A673 (cell line): ENCODE measurements at places on chromosomes 2 and 18.

- no peak for DNase-seq
Observed at GRCh38 chr2:187075199-187075635, 226.2 kb upstream of the ZSWIM2 start.

DNA sequence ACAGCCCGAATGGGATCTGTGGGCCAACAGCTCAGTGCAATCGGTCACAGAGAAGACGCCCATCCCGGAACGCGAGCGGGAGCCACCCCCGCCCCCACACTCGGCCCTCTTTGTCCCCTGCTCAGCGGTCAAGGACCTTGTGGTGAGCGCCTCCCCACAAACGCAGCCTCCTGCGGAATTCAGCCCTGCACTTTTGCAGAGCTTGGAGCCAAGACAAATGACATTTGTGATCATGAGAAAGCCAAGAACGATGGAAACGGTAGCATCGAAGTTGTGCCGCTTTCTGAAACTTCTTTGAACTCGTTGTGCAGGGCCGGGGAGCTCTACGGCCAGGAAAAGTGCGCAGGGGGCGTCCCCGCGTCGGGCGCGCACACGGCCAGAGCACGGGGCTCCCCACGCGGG lies 6.7 kb upstream of the SALL3 start:
- DNase-seq: no peak

GRCh38 chr2:179250848-179251504 lies 13.7 kb downstream of the SESTD1 start:
- DNase-seq: no peak

DNA sequence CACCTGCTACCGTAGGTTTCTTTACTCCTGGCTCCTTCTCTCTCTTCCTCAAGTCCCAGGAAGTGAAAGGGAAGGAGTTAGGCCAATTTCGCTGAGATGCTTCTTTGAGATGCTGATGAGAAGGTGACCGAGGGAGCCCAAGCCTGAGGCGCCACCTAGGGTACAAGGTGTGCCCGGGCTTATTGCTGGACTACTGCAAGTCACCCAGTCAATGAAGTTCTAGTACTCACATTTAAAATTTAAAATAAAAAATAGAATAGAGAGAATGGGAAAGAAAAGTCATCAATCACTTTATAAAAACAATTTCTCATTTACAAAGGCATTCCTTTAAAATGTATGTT lies 45.3 kb downstream of the ACAA2 start:
- DNase-seq: peak; percentile 64

DNA sequence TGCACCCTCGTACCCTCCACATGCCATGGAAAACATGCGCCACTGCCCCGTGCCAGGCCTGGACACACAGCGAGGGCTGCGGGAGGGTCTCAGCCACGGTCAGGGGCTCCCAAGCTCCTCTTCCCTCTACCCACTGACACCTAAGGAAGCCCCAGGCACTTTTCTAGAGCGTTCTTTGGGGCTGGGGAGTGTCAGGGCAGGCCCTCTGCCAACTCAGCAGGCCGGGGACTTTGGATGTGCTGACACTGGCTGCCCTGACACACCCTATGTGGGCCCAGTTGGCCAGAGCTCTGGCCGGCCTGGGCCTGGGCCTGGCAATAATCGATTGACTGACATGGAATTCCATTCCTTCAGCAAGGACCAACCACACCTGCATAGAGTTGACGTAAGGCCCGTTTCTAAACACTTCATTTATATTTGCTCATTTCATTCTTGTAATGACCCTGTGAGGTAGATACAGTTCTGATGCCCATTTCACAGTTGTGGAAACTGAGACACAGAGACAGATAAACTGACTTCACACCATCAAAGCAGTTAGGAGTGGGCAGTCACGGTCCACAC lies 70.5 kb downstream of the ZFP36L2 start:
- no peak for DNase-seq
